ENCODE measurements at places on chromosomes 16 and 17.

- no peak for DNase-seq
These were observed 65.1 kb downstream of the SDR42E1 start for GRCh38 chr16:81946206-81946605.

DNA sequence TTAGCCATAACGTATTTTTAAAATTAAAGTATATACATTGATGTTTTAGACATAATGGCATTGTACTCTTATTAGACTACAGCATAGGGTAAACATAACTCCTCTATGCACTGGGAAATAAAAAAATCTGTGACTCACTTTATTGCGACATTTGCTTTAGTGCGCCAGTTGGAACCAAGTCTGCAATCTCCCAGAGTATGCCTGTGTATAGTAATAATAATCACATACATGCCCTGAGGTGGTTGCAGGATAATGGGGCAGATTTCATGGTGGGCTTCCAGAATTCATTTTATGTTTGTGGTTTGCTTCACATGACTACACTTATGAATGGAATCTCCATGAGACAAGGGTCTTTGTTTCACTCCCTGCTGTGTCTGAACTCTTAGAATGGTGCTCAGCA, 66.9 kb upstream of the N4BP1 start:
- DNase-seq: no peak

- peak; percentile 68 for DNase-seq
These were observed 32.6 kb upstream of the MEOX1 start for GRCh38 chr17:43694081-43694870.

- DNase-seq: no peak
These were observed 32.8 kb upstream of the TBX2 start for GRCh38 chr17:61366715-61367413.

DNA sequence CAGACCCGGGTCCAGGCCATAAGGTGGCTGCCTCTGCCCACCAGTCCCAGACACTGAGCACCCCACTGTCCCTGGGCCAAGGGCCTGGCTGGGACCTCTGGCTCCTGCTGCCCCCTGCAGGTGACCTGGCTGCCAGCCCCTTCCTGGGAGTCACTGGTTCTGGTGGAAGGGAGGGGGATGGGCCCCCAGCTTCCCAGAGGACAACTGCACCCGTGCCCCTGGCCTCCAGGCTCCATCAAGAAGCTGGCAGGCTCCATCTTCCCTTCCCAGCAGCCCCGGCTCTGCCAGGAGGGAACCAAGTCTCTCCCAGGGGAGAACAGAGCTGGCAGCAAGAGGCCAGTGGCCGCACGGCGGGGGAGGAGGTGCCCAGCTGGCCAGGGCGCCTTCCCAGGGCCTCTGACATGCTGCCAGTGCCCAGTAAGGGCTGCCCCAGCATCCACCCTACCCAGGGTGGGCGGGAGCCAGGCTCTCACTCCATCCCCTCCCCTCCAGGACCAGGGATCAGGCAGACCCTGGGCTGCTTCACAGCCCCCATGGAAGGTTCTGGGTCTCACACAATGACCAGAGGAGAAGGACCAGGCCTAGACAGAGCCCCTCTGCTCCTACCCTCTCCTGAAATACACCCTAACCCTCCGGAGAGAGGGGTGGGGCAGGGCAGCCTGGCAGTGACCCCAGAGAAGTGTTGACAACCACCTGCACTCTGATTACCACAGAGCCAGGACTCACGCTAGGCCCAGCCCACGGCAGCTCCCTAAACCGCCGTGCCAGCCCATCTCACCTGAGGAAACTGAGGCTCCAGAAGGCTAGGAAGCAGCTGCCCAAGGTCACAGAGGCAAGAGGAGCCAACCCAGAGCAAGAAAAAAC, 3.6 kb downstream of the CLUH start:
- no peak for DNase-seq

- DNase-seq: no peak
These were observed 324.7 kb downstream of the BCAS3 start for GRCh38 chr17:61002316-61002736.

DNA sequence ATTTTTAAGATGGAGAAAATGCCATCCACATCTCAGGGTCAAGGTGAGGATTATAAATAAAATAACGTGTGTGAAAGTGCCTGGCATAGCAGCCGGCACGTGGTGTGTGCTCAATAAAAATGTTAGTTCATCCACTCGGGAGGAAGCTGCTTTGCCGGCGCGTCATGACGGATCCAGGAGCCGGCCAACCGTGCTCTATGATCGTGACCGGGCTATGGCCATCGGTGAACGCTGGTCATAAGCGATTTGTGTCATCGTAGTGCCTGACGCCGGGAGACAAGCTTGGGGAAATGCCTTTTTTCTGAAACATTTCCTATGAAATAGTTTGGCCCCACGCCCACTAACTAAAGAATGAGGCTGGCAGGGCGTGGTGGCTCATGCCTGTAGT, 74.0 kb downstream of the CMC2 start:
- DNase-seq: no peak

GRCh38 chr17:44922746-44923470, 7.6 kb upstream of the GFAP start:
- no peak for DNase-seq

- DNase-seq: peak; percentile 42
These were observed 2.7 kb downstream of the CENPX start for GRCh38 chr17:82019690-82020571.

GRCh38 chr17:68255731-68256538, 8.1 kb downstream of the AMZ2 start:
- peak; percentile 10 for DNase-seq

- no peak for DNase-seq
These were observed 7.3 kb upstream of the METRNL start for GRCh38 chr17:83071966-83072562.

GRCh38 chr16:59604354-59604753, 870.2 kb upstream of the GOT2 start:
- DNase-seq: no peak

DNA sequence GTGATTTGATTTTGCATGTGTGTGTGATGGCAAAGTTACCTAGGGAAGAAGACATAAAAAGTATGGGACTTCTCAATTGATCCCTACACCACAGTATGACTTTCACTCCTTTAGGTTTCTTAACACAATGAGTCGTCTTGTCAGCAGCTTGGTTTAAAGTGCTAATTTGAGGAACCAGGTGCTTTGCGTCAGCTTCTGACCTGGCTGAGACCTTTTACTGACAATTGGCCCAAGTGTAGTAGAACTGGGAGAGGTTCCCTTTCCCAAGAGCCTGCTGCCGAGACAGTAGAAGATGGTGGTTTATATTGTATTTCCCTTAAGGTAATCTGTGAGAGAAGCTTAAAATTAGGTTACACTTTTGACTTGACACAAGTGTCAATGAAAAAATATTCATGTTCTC, 54.9 kb downstream of the LDHD start:
- DNase-seq: no peak

- no peak for DNase-seq
These were observed 65.2 kb downstream of the ABCC1 start for GRCh38 chr16:16014329-16015224.

DNA sequence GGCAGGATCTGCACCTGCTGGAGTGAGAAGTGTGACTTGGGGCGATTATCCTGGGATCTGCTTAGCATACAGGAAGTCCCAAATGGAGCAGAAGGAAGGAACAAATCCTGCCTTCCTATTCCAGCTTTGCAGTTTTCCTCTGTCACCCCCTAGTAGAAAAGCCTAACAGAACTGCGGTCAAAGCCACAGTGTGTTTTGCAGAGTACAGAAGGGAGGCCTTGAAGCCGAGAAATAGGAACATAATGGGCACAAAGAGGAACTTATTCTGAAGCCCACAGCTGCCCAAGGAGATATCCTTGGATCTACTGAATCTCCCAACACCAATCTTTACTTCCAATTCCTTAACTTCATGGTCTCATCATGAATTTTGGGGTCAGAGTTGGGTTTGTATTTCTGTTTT, 8.5 kb downstream of the KRTAP1-5 start:
- DNase-seq: no peak
